ENCODE measurements at places on chromosomes 11 and 22. TPM values are rescaled to one million over a fixed set of nuclear protein-coding genes. Genes with fewer than 3 reads are reported as not detected.
A peak's percentile ranks its signal among the peaks of the same experiment; 100 is the strongest.

DNA sequence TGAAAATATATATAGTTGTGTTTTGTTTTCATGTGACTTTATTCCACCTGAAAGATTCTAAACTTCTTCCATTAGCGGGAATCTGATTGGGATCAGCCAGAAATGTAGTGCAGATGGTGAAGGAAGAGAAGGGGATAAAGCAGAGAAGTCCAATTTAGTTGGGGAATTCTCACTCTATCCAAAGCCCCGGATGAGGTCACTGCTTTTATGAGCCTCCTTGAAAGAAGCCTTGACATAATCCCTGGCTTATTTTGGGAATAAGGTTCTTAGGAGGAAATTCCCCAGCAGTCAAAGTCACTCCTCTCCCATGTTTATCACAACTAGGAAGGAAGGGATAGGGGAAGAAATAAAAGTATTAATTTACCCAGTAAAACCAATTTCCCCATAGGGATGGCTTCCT, 41.1 kb downstream of the OSBP start:
- no peaks in the 10 kb centered on the region for H3K27me3 ChIP-seq
- no peak overlapping the region for H3K4me3 ChIP-seq
- DNase-seq = no peak
- H3K4me1 ChIP-seq = no peaks in the 10 kb centered on the region

- no peak overlapping the region for H3K4me3 ChIP-seq
- H3K4me1 ChIP-seq = no peaks in the 10 kb centered on the region
- no peaks in the 10 kb centered on the region for H3K27me3 ChIP-seq
- H3K36me3 ChIP-seq = no peaks in the 10 kb centered on the region
- no peak for DNase-seq
Measured at GRCh38 chr22:26325641-26326040, 103.4 kb upstream of the ASPHD2 start.

GRCh38 chr11:105953886-105954285, 68.2 kb downstream of the MSANTD4 start:
- H3K4me3 ChIP-seq = no peak overlapping the region
- no peak for DNase-seq
- H3K36me3 ChIP-seq = no peaks in the 10 kb centered on the region
- no peaks in the 10 kb centered on the region for H3K27me3 ChIP-seq
- H3K27ac ChIP-seq = no peak overlapping the region
- H3K4me1 ChIP-seq = no peaks in the 10 kb centered on the region

GRCh38 chr11:86954269-86955110, 705 bp downstream of the FZD4 start:
- H3K4me3 ChIP-seq = no peak overlapping the region
- peaks cover 5% of the 10 kb centered on the region for H3K4me1 ChIP-seq
- no peaks in the 10 kb centered on the region for H3K36me3 ChIP-seq

DNA sequence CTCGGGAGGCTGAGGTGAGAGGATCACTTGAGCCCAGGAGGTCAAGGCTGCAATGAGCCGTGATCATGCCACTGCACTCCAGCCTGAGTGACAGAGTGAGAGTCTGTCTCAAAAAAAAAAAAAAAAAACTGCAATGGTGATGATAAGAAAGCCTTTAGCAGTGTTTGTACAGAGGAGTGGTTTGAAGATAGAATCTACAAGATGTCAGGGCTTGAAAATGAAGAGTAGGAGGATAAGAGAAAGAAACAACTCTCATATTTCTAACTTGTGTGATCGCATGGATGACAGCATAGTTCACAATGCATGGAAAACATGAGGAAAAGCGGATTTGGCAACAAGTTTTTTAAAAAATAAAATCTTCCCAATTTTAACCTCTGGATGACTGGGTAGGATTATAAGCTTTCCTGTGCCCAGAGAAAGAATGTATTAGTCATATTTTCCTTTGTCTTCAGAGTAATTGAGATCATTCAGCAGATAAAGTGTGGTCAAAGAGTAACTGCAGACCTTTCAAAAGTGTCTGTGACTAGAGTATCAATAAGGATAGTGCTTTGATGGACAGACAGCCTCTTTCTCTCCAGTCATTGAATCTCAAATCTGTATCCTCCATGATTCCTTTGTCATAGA, 328.1 kb downstream of the CASP12 start:
- H3K4me1 ChIP-seq = no peaks in the 10 kb centered on the region
- no peak overlapping the region for H3K27ac ChIP-seq
- H3K36me3 ChIP-seq = no peaks in the 10 kb centered on the region
- no peak for DNase-seq

DNA sequence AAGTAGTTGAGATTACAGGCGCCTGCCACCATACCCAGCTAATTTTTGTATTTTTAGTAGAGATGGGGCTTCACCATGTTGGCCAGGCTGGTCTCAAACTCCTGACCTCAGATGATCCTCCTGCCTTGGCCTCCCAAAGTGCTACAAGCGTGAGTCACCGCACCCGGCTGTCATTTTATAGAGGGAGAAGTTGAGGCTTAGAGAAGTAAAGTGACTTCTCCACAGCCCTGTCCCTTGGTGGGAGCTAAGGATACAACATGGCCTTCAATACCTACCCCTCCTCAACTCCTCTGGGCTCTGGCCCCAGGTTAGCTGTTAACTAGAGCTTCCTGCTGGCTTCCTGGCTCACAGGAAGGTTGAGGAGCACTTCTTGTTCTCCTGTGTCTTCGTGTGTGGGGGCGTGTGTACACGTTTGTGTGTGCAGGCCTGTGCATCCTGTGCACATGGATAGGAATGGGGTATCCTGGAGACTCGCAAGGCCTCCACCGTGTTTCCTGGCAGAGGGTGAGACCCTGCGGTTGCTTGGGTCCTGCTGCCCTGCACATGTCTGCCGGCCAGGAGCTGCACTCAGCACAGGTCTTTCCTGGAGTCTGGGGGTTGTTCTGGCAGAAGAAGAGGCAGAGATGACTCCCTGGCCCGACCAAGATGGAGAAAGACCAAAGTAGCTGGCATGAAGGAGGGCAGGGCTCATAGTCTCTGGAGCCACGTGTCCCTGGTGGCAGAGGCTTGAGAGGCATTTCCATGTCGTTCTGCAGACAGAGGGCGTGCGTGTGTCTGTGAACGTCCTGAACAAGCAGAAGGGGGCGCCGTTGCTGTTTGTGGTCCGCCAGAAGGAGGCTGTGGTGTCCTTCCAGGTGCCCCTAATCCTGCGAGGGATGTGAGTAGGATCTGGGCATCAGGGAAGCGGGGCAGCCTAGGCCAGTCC, 2.4 kb downstream of the SIDT2 start:
- peak; percentile 41 for DNase-seq
- no peak overlapping the region for H3K4me3 ChIP-seq
- peaks cover 29% of the 10 kb centered on the region for H3K4me1 ChIP-seq
- H3K36me3 ChIP-seq = peaks cover 9% of the 10 kb centered on the region
- no peak overlapping the region for H3K27ac ChIP-seq

DNA sequence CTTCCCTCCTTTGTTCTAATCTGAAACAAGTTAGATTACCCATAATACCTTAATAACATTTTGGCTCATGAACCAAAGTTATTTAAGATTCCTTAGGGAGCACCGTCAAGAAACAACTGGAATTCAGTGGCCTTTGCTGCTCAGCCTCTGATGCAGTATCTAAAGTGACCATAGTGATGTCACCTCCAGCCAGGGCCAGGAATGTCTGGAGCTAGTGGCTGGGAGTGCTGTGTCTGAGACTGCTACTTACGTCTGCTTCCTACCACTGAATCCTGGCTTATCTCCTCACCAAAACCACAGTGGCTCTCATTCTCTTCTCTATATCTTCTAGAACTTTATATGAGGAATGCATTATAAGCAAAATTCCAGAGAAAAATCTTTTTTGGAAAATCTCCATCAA, 658.0 kb downstream of the DLG2 start:
- H3K4me3 ChIP-seq = no peak overlapping the region
- no peaks in the 10 kb centered on the region for H3K27me3 ChIP-seq
- no peaks in the 10 kb centered on the region for H3K4me1 ChIP-seq
- no peaks in the 10 kb centered on the region for H3K36me3 ChIP-seq
- no peak for DNase-seq

DNA sequence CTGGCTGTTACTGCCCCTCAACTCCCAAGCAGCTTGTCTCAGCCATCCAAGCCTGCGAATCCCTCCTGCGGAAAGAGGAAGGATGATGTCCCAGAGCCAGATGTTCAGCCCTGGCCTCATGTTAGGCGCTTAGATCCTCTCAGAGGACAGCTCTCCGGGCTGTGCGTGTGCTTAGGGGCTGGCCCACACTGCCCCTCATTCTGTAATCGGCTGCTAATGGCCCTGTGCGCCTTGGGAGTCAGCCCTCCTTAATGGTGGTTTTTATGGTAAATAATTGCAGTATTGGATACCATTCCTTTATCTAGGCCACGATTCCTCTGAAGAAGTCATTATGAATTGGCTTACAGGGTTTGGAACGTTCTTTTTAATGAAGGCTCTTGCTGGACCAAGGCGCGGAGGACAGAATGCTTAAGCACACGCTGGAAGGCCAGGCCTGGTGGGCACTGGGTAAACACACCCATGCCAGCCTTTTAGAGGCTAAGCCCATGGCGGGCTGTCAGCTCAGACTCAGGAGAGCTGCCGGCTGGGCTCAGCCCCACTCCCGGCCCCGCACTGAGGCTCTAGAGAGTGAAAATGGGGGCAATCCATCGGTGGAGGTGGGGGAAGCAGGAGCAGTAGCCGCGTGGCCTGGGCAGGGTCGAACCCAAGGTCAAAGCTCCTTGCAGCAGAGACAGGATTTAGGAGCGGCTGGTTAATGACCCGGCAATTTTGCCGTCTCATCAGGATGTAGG, 1157.5 kb downstream of the BRD1 start:
- H3K4me1 ChIP-seq = no peaks in the 10 kb centered on the region
- no peak for DNase-seq
- no peaks in the 10 kb centered on the region for H3K27me3 ChIP-seq
- no peak overlapping the region for H3K27ac ChIP-seq
- H3K36me3 ChIP-seq = no peaks in the 10 kb centered on the region

DNA sequence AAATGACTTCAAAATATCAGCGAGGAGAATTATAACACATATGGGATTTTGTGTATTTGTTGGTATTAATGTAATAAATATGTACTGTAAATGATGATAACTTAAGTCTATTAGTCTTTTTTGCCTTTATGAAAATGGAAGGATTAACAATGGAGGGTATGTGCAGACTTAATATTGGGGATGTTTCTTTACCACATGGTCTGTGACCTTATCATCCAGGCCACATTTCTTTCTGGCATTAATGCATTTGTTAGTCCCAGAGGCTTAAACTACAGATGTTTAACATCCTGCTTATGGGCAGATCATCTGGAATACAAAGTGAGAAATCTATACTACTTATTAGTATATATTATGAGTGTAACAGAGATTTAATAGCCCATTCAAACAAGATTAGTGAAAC, 64.6 kb downstream of the SOX6 start:
- no peaks in the 10 kb centered on the region for H3K4me1 ChIP-seq
- H3K27me3 ChIP-seq = no peaks in the 10 kb centered on the region
- no peaks in the 10 kb centered on the region for H3K36me3 ChIP-seq
- no peak for DNase-seq
- no peak overlapping the region for H3K27ac ChIP-seq

DNA sequence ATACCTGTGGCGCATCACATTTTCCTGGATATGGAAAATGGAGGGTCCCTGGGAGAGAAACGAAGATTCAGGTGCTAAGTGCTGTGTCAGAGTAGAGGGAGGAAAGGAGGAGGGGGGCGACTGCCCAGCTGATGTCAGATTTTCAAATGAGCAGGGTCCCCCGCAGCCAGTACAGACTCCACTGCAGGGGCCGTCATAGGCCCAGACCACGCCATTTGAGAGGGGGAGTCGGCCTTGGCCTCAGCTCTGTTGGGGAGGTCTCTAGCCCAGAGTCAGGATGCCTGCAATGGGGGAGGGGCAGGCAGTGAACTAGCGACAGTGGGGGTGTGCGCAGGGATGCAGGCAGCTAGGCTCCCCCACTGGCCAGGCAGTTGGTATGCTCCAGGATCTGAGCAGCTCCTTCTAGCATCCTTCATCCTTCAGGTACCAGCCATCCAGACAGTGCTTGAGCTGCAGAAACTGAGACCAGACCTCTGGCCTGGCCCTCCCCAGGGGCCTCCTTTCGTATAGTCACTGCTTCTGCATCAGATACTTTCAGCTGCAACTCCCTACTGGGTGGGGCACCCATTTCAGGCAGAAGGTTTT, at the start of the genes BSCL2 and GNG3:
BSCL2 (minus strand) TSS at position 148 of the 585 bp plus-strand sequence. CDS start 229 bp downstream, outside the sequence.
GNG3 (plus strand) TSS at position 400 of the 585 bp plus-strand sequence. CDS start 620 bp downstream, outside the sequence.
- DNase-seq = no peak
- H3K36me3 ChIP-seq = peaks cover 9% of the 10 kb centered on the region
- peak within 1 kb of the TSS; percentile 91 for H3K4me3 ChIP-seq
- peak within 1 kb of the TSS; percentile 88 for H3K27ac ChIP-seq
- peaks cover 48% of the 10 kb centered on the region for H3K4me1 ChIP-seq

DNA sequence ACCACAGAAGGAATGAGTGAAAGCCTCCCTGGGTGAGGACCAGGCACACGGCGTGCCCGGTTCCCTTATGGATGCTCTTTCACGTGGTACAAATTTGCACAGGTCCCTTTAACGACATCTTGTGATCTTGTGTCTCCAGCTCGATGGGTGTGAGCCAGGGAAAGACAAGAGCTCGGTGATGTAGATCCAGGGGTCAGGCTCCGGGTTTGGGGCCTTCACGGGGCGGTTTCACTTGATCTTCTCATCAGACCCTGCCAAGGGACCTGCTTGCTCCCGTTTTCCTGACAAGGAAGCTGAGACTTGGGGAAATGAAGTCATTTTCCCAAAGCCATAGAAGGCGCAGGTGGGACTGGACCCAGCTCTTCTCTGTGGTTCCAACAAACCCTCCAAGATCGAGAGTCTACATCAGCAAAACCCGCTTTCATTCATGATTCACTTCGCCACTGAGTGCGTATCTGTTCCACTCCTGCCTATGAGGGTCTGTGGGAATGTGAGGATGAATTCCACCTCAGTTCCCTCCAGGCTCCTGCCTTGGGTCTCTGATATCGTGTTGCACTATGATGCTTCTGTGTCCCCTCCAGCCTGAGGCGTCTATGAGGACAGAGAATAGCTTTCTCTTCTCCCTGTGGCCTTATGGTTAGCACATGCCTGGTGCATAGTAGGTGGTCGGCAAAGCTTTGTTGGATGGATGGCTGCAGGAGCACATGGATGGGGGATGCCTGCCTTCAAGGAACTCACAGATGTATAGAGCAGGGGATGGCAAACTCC, 45.0 kb upstream of the ANO1 start:
- DNase-seq = no peak
- no peak overlapping the region for H3K27ac ChIP-seq
- H3K4me1 ChIP-seq = no peaks in the 10 kb centered on the region

DNA sequence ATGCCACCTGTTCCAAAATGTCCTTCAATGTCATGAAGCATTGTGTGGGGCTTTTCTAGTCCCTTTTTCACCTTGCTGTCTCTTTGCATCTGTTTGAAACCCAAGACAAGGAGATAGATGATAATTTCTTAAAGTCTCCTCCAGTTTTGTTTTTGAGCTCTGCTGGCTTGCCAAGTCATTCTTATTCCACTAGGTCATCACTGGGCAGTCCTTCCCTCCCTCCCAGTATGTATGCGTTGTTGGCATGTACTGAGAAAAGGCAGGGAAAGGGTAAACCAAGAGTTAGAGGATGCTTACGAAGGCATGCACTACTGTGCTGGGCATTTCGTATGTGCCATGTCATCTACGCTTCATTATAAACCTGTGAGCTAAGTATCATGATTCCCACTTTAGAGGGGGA, 78.6 kb downstream of the PARVA start:
- no peaks in the 10 kb centered on the region for H3K27me3 ChIP-seq
- no peaks in the 10 kb centered on the region for H3K4me1 ChIP-seq

GRCh38 chr11:41978945-41979344, 519.5 kb upstream of the LRRC4C start:
- H3K27ac ChIP-seq = no peak overlapping the region
- H3K4me3 ChIP-seq = no peak overlapping the region
- no peaks in the 10 kb centered on the region for H3K27me3 ChIP-seq
- no peaks in the 10 kb centered on the region for H3K36me3 ChIP-seq
- no peaks in the 10 kb centered on the region for H3K4me1 ChIP-seq

BTG4 gene
- total RNA-seq = not detected

MUC15 gene
- not detected for total RNA-seq

MAP6 gene
- 0.07 TPM for total RNA-seq
